Lung (tissue), 17 donors: ENCODE measurements at places on chromosomes 16 and 17.

- H3K36me3 ChIP-seq, result no peaks in the 10 kb centered on the region
- DNase-seq, result no peak
- no peaks in the 10 kb centered on the region for H3K4me1 ChIP-seq
Measured at GRCh38 chr17:37388266-37388665, 12.5 kb downstream of the C17orf78 start.

DNA sequence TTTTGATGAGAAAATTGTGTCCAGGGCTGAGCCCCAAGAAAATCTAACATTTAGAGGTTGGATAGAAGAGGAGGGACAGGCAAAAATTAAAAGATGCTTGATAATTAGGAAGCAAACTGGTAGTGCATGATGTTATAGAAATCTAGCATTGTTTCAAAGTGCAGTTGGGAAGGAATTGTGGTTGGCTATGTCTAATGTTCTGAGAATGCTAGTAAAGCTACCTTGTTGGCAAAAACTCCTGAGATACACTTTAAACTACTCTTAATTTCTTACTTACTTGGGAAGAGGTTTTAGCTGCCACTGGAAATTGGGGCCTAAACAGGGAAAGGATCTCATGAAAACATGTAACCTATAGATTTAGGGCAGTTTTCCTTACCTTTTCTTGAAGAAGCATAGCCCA, 48.3 kb downstream of the MAP2K4 start:
- H3K27ac ChIP-seq, result no peak overlapping the region
- no peak for DNase-seq
- H3K4me1 ChIP-seq, result no peaks in the 10 kb centered on the region
- no peaks in the 10 kb centered on the region for H3K27me3 ChIP-seq
- H3K4me3 ChIP-seq, result no peak overlapping the region
- H3K36me3 ChIP-seq, result peaks cover 2% of the 10 kb centered on the region

DNA sequence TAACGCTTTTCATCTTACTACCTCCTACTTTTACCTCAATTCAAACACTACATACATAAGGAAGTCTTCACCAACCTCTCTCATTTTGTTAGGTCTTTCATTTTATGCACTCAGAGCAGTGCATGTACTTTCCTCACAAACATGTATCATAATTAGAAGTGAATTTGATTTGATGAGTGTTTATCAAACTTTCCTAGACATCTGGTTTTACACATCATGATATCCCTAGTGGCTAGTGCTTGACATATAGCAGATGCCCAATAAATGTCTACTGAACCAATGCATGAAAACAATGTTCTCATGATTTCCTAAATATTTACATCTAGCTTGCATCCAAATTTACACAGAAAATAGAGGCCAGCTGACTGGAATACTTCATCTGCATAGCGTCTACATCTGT, 323.4 kb upstream of the KIF2B start:
- H3K27ac ChIP-seq, result no peak overlapping the region
- H3K4me1 ChIP-seq, result no peaks in the 10 kb centered on the region
- no peak overlapping the region for H3K4me3 ChIP-seq
- H3K27me3 ChIP-seq, result no peaks in the 10 kb centered on the region

DNA sequence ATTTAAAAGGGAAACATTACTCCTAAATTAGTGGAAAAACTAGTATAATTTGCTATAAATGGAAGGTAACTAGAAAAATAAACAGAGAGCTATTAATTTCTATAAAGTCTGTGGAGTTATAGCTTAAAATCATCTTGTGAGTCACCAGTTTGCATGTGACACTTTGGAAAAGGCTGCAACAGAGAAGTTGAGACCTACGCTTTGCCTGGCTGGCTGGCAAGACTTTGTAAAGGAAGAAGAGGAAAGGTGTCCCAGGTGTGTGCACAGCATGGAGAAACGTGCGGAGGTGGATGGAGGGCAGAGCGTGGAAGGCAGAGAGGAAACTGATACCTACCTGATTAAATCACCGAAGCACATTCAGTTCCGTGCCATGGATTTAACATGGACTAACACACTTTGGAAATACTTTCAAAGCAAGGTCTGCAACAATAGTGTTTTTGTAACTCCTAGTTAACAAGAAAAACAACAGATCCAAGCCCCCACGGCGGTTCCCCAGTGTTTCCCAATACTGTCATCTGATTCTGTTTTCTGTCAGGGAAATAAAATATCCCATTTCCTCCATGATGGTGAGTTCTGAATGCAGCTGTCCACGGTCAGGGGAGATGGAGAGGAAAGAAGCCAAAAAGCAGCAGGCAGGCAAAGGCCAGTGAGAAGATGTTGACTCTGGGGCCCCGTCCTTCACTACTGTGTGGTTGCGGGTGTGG, 134.8 kb downstream of the XYLT1 start:
- no peaks in the 10 kb centered on the region for H3K27me3 ChIP-seq
- H3K27ac ChIP-seq, result no peak overlapping the region
- H3K4me3 ChIP-seq, result no peak overlapping the region
- H3K4me1 ChIP-seq, result peaks cover 6% of the 10 kb centered on the region

- H3K4me3 ChIP-seq, result no peak overlapping the region
- H3K27ac ChIP-seq, result no peak overlapping the region
- no peaks in the 10 kb centered on the region for H3K27me3 ChIP-seq
- DNase-seq, result no peak
- peaks cover 56% of the 10 kb centered on the region for H3K4me1 ChIP-seq
Measured at GRCh38 chr16:11140867-11141266, 115.1 kb downstream of the SOCS1 start.

DNA sequence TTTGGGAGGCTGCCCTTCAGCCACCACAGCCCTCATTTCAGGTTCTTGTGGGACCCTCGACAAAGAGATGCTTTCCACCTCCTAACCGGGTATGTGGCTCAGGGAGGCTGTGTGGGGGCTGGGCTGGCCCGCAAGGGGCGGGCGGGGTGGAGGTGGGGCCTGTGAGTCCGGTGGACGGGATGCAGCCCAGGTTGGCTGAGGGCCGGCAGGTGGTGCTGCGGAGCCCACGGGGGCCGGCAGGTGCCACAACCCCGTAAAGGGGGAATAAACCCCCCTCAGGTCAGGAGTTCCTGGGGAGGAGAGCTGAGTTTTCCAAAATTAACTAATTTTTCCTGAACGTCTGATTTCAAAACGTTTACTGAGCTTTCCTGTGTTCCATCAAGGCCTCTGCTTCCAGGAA, 4.9 kb upstream of the CIAO3 start:
- H3K4me3 ChIP-seq, result no peak overlapping the region
- H3K27ac ChIP-seq, result no peak overlapping the region
- DNase-seq, result no peak
- H3K4me1 ChIP-seq, result peaks cover 4% of the 10 kb centered on the region

- no peaks in the 10 kb centered on the region for H3K4me1 ChIP-seq
- no peak for DNase-seq
- H3K36me3 ChIP-seq, result no peaks in the 10 kb centered on the region
- H3K27ac ChIP-seq, result no peak overlapping the region
Measured at GRCh38 chr16:77690416-77690815, 31.9 kb upstream of the NUDT7 start.

DNA sequence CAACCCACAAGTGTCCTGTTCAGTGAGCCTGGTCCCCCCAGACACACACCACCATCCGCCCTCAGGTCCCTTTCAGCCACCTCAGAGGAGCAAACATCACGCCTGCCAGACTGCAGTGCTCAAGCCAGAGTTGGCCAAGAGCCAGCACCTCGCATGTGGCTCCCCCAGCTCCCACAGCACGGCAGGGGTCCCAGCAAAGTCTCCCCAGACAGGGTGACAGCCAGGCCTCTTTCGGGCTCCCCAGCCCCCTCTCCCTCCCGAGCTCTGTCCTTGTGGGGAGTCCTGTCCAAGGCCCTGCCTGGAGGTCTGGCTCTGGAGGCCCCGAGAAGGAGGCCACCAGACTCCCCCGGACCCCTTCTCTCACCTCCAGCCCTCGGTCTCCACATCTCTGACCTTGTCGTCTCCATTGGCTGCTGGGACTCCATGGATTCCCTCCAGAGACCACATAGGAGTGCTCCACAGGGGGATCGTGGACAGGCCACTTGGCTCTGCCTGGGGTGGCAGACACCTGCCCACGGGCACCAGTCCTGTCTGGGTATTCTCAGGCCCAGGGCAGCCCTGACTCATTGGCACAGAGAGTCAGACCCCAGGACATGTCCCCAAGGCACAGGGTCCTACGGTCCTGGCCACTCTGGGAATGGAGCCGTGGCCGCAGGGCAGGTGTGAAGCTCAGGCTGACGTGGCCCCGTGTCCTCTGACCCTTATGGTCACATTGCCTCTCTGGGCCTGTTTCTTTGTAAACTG, 1.8 kb upstream of the MYADML2 start:
- DNase-seq, result no peak
- H3K36me3 ChIP-seq, result no peaks in the 10 kb centered on the region
- H3K4me3 ChIP-seq, result no peak overlapping the region
- H3K27ac ChIP-seq, result no peak overlapping the region

DNA sequence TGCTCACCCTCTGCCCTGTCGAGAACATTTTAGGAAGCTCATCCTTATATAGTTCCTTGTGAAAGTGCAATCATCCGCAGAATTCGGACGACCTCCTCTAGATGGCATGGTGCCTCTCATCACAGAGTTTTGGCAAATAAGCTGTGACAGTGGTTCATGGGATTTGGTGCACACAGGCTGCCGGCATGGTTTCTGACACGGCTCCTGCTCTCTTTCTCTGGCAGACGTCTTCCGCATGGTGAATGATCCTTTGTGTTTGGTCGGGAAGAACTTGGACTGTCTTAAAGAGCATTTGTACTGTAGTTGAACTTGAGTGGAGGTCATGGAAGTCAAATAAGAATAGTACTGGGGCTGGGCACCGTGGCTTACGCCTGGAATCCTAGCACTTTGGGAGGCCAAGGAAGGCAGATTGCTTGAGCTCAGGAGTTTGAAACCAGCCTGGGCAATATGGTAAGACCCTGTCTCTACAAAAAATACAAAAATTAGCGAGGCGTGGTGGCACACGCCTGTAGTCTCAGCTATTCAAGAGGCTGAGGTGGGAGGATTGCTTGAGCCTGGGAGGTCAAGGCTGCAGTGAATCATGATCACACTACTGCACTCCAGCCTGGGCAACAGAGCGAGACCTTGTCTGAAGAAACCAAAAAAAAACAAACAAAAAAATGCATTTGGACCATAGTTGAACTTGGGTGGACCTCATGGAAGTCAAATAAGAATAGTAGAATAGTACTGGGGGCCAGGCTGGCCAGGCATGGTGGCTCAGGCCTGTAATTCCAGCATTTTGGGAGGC, 34.7 kb upstream of the NAT9 start:
- H3K4me3 ChIP-seq, result no peak overlapping the region
- no peaks in the 10 kb centered on the region for H3K27me3 ChIP-seq
- no peak overlapping the region for H3K27ac ChIP-seq
- peaks cover 18% of the 10 kb centered on the region for H3K4me1 ChIP-seq

DNA sequence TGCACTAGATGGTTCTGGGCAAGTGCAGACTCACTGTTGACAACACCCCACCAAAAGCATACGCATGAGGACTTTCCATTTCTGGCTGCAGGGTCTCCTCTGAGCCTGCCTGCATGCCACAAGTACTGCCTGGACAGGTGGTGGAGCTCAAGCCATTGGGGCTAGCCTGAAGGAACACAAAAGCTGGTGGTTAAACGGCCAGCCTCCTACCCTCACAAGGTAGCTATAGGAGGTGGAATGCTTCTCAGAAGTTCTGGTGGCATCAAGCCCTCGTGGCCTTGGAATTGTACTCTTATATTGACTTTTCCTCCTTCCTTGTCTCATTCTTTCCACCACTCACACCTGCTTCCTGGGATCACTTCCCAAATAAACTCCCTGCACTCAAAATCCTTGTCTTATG, 56.6 kb upstream of the BCAR1 start:
- H3K4me3 ChIP-seq, result no peak overlapping the region
- DNase-seq, result no peak
- no peaks in the 10 kb centered on the region for H3K36me3 ChIP-seq
- peaks cover 12% of the 10 kb centered on the region for H3K4me1 ChIP-seq
- H3K27ac ChIP-seq, result no peak overlapping the region

GRCh38 chr16:67349172-67349571, 22.6 kb downstream of the LRRC36 start:
- no peaks in the 10 kb centered on the region for H3K36me3 ChIP-seq
- no peaks in the 10 kb centered on the region for H3K4me1 ChIP-seq
- no peak overlapping the region for H3K27ac ChIP-seq
- no peak for DNase-seq
- H3K27me3 ChIP-seq, result no peaks in the 10 kb centered on the region

- H3K27ac ChIP-seq, result no peak overlapping the region
- no peak for DNase-seq
- H3K36me3 ChIP-seq, result no peaks in the 10 kb centered on the region
- no peaks in the 10 kb centered on the region for H3K4me1 ChIP-seq
- H3K4me3 ChIP-seq, result no peak overlapping the region
- H3K27me3 ChIP-seq, result no peaks in the 10 kb centered on the region
Measured at GRCh38 chr16:59573528-59574271, 839.6 kb upstream of the GOT2 start.

- no peaks in the 10 kb centered on the region for H3K27me3 ChIP-seq
- no peak overlapping the region for H3K27ac ChIP-seq
- H3K36me3 ChIP-seq, result peaks cover 16% of the 10 kb centered on the region
- H3K4me3 ChIP-seq, result no peak overlapping the region
Measured at GRCh38 chr16:68190736-68191510, 45.0 kb downstream of the ESRP2 start.

GRCh38 chr17:11506635-11507034, 91.6 kb upstream of the DNAH9 start:
- no peaks in the 10 kb centered on the region for H3K4me1 ChIP-seq
- H3K36me3 ChIP-seq, result no peaks in the 10 kb centered on the region
- H3K27ac ChIP-seq, result no peak overlapping the region
- H3K4me3 ChIP-seq, result no peak overlapping the region
- H3K27me3 ChIP-seq, result peaks cover 3% of the 10 kb centered on the region
